ENCODE measurements at places on chromosomes 2 and 18. TPM values are rescaled to one million over a fixed set of nuclear protein-coding genes. Genes with fewer than 3 reads are reported as not detected.

COL3A1 gene
- 0.27 TPM for total RNA-seq

DNA sequence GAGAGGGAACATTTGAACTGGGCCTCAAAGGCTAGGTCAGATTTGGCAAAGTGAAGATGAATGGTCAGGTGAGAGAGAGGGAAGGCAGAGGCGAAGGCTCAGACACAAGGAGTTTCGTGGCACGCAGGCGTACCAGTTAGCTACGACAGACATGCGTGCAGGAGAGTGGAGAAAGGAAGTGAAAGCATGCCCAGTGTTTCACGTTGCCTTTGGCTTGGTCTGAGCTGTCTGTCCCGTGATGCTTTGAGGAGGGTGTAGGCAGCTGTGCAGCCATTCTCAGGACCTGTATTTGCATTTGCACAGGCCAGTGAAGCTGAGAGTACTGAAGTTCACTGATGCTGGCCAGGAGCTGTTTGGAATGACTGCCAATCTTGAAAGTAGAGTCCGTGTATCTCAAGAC lies 69.5 kb downstream of the HNRNPLL start:
- no peaks in the 10 kb centered on the region for H3K36me3 ChIP-seq
- DNase-seq, result no peak
- H3K4me1 ChIP-seq, result peaks cover 5% of the 10 kb centered on the region
- no peak overlapping the region for H3K27ac ChIP-seq
- peaks cover 4% of the 10 kb centered on the region for H3K27me3 ChIP-seq

- no peaks in the 10 kb centered on the region for H3K36me3 ChIP-seq
- H3K27ac ChIP-seq, result no peak overlapping the region
- DNase-seq, result no peak
- no peak overlapping the region for H3K4me3 ChIP-seq
- H3K4me1 ChIP-seq, result no peaks in the 10 kb centered on the region
- H3K27me3 ChIP-seq, result no peaks in the 10 kb centered on the region
These were observed 19.3 kb upstream of the PDE1A start for GRCh38 chr2:182446087-182446486.

MOGAT1 gene
- total RNA-seq, result not detected

DNA sequence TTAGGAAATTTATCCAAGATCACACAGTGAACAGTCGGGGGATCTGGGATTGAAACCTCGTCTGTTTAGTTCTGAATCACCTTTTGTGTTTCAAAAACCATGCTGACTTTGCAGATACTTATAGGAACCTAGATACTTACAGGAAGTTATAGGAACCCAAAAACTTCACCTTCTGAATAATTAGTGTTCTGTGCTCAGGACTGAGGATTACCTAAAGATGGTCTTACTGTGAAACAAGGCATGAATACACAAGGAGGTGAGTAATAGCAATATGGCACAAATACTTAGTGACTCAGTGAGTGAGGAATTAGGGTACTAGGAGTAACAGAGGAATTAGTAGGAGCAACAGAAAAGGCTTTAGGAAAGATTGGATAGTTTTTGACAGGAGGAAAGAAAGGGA lies 145.5 kb downstream of the LRATD1 start:
- no peaks in the 10 kb centered on the region for H3K27me3 ChIP-seq
- no peak for DNase-seq
- H3K4me1 ChIP-seq, result no peaks in the 10 kb centered on the region
- H3K27ac ChIP-seq, result no peak overlapping the region
- no peaks in the 10 kb centered on the region for H3K36me3 ChIP-seq

SLC30A3 gene
- total RNA-seq, result not detected

SKOR2 gene
- not detected for total RNA-seq

DNA sequence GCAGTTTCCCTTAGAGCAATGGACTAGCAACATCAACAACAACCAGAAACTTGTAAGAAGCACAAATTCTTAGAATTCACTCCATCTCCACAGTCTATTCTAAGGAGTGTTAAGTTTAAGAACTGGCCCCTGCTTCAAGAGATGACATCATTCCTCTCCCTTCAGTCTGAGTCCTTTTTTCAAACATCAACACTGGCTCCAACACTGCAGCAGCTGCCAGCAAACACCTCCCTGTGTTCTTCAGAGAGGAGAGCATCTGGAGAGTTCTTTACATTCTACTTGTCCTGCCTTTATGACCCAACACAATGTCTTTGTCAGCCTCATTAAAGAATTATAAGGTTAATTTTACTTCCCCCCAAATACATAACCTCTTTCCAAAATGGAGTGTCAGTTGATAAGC lies 122.3 kb downstream of the HNMT start:
- H3K36me3 ChIP-seq, result no peaks in the 10 kb centered on the region
- no peak overlapping the region for H3K4me3 ChIP-seq
- H3K27ac ChIP-seq, result no peak overlapping the region
- no peak for DNase-seq

GRCh38 chr2:136006658-136007057 lies 21.2 kb upstream of the DARS1 start:
- H3K27me3 ChIP-seq, result no peaks in the 10 kb centered on the region
- no peak overlapping the region for H3K4me3 ChIP-seq
- no peak for DNase-seq
- peaks cover 20% of the 10 kb centered on the region for H3K4me1 ChIP-seq
- no peaks in the 10 kb centered on the region for H3K36me3 ChIP-seq
- no peak overlapping the region for H3K27ac ChIP-seq

DNA sequence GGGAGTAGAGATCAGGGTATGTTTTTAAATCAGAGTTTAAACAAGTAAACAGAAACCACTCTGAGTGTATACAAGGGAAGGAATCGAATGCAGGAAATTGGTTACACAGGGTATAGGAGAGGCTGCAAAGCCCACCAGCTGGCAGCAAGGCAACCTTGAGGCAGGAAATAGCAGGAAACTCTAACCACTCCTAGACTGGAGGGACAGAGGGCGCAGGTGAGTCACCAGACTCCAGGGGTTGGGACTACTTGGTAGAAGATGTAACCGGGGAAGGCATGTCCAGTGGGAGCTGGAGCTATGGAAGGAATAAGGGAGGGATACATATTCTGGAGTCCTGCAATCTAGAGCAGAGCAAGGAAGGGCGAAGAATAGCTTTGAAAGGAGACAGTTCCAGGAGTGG lies 152.3 kb downstream of the MEIS1 start:
- no peak overlapping the region for H3K27ac ChIP-seq
- no peaks in the 10 kb centered on the region for H3K27me3 ChIP-seq
- H3K4me3 ChIP-seq, result no peak overlapping the region
- H3K4me1 ChIP-seq, result no peaks in the 10 kb centered on the region

SPP2 gene
- not detected for total RNA-seq

DNA sequence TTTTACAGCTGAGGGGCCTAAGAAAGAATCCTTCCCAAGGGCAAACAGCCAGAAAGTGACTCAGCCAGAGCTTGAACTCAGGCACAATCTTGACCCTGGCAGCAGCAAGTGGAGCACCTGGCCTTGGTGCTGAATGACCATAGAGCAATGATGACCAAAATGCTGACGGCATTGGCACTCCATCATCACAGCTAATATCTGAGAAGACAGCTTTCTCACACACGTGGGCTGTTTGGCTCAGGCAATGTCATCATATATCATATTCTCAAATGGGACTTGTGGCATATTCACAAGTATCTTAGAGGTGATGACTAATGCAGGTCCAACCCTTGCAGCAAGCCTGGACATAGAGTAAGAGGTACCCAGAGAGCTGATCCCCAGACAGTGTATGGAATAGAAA lies 443.9 kb upstream of the MYT1L start:
- H3K27ac ChIP-seq, result no peak overlapping the region
- no peak overlapping the region for H3K4me3 ChIP-seq
- H3K4me1 ChIP-seq, result no peaks in the 10 kb centered on the region
- DNase-seq, result no peak
- no peaks in the 10 kb centered on the region for H3K36me3 ChIP-seq

- no peak overlapping the region for H3K27ac ChIP-seq
- H3K4me1 ChIP-seq, result peaks cover 42% of the 10 kb centered on the region
- H3K36me3 ChIP-seq, result no peaks in the 10 kb centered on the region
- no peak for DNase-seq
These were observed 28.6 kb downstream of the RBMS1 start for GRCh38 chr2:160465002-160465401.

GKN2 gene
- total RNA-seq, result not detected

GRCh38 chr2:134703426-134703825 lies 15.4 kb downstream of the TMEM163 start:
- peaks cover 3% of the 10 kb centered on the region for H3K27me3 ChIP-seq
- DNase-seq, result no peak
- no peak overlapping the region for H3K27ac ChIP-seq
- H3K4me3 ChIP-seq, result no peak overlapping the region
- no peaks in the 10 kb centered on the region for H3K36me3 ChIP-seq

DNA sequence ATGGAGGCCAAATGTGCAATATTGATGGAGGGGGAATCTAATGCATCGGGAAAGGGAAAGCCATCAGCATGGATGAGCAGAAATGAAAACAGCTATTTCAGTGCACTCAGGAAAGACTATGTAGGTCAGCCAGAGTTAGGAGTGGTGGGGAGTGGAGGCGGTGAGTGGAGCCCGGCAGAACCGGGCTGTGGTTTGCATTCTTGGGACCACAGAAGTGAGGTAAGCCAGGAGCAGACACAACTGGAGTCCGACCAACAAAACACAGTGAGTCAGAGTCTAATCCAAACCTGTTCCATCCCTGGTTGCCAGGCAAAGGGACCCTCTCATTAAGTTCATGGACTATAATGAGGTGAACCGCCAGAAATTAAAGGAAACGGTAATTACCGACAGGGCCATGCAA lies 61.1 kb upstream of the RAB12 start:
- DNase-seq, result no peak
- H3K27me3 ChIP-seq, result no peaks in the 10 kb centered on the region
- no peak overlapping the region for H3K4me3 ChIP-seq
- no peaks in the 10 kb centered on the region for H3K36me3 ChIP-seq

GRCh38 chr18:13403786-13404549 lies 185.4 kb downstream of the LDLRAD4 start:
- H3K4me1 ChIP-seq, result no peaks in the 10 kb centered on the region
- no peak overlapping the region for H3K27ac ChIP-seq
- no peak for DNase-seq

DNA sequence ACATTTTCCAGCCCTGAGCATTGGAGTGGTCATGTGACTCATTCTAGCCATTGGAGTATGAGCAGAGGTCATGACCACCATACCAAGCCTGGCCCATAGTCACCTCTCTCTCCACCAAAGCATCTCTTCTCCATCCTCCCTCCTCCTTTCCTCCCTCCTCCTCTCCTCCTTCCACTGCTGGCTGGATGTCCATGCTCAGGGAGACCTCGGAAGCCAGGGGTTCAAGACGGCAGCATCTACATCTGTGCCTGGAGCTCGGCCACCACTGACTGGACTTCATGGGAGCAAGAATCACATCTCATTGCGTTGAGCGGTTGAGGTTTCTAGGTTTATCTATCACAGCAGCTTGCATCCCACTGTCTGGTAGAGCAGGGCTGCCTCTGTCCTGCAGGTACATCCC lies 252.4 kb downstream of the NDUFA10 start:
- no peaks in the 10 kb centered on the region for H3K36me3 ChIP-seq
- no peak for DNase-seq
- no peaks in the 10 kb centered on the region for H3K4me1 ChIP-seq
- no peak overlapping the region for H3K27ac ChIP-seq

IER3IP1 gene
- 8.8 TPM for total RNA-seq

HOXD9 gene
- total RNA-seq, result not detected

DNA sequence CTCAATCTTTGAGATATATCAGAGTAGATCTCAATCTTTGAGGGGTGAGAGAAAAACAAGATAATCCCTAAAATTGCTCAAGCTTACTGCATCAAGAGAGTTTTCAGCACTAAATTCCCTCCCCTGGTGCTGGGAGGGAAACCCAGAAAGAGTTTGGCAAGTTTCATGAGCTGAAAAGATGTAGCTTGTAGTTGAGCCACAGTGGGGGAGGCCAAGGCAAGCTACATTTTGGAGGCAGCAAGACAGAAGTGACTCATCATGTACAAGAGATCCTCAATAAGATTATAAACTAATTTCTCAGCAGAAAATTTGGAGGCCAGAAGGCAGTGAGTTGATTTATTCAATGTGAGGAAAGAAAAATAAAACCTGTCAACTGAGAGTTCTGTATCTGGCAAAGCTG lies 308.2 kb downstream of the PIEZO2 start:
- H3K27me3 ChIP-seq, result no peaks in the 10 kb centered on the region
- no peak overlapping the region for H3K27ac ChIP-seq
- H3K4me1 ChIP-seq, result no peaks in the 10 kb centered on the region
- no peak overlapping the region for H3K4me3 ChIP-seq
- no peak for DNase-seq

TGFA gene
- 2.7 TPM for total RNA-seq

MYOM1 gene
- total RNA-seq, result 6.7 TPM

- no peaks in the 10 kb centered on the region for H3K36me3 ChIP-seq
- H3K27ac ChIP-seq, result no peak overlapping the region
- no peak overlapping the region for H3K4me3 ChIP-seq
- H3K27me3 ChIP-seq, result no peaks in the 10 kb centered on the region
These were observed 237.6 kb upstream of the RGPD4 start for GRCh38 chr2:107589079-107589491.

DNA sequence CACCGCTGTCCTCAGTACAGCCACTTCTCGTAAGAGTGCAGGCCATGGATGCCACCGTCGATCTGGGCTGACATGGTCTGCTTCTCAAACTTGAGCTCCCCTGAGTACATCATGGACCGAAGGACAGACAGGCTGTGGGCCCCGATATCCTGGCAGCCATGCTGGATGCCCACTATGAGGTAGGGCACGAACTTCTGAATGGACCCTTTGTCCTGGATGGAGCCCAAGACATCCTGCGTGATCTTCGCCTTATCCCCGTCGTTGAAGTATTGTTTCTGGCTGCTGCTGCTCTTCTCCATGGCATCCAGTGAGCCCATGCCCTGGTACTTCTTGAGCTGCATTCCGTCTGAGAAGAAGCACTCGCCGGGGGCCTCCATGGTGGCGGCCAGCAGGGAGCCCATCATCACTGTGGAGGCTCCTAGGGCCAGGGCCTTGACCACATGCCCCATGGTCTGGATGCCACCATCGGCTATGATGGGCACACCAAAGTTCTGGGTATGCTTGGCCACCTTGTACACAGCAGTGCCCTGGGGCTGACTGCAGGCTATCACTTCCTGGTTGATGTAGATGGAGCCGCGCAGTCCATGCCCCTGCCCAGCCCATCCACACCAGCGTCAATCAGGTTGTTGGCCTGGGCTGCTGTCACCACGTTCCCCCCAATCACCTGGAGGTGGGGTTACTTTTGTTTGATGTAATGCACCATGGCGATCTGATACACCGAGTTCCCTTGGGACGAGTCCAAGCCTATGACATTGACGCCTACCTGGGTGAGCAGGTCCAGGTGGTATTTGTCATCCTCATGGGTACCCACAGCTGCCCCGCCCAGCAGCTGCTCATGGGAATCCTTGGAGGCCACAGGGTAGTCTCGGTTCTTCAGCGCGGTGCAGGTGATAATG lies 21.8 kb downstream of the CFLAR start:
- H3K4me3 ChIP-seq, result no peak overlapping the region
- H3K27me3 ChIP-seq, result no peaks in the 10 kb centered on the region
- H3K4me1 ChIP-seq, result peaks cover 7% of the 10 kb centered on the region
- H3K27ac ChIP-seq, result no peak overlapping the region

Data from naive thymus-derived CD4-positive, alpha-beta T cell (primary cell).